ENCODE measurements at places on chromosomes 12 and 14.

DNA sequence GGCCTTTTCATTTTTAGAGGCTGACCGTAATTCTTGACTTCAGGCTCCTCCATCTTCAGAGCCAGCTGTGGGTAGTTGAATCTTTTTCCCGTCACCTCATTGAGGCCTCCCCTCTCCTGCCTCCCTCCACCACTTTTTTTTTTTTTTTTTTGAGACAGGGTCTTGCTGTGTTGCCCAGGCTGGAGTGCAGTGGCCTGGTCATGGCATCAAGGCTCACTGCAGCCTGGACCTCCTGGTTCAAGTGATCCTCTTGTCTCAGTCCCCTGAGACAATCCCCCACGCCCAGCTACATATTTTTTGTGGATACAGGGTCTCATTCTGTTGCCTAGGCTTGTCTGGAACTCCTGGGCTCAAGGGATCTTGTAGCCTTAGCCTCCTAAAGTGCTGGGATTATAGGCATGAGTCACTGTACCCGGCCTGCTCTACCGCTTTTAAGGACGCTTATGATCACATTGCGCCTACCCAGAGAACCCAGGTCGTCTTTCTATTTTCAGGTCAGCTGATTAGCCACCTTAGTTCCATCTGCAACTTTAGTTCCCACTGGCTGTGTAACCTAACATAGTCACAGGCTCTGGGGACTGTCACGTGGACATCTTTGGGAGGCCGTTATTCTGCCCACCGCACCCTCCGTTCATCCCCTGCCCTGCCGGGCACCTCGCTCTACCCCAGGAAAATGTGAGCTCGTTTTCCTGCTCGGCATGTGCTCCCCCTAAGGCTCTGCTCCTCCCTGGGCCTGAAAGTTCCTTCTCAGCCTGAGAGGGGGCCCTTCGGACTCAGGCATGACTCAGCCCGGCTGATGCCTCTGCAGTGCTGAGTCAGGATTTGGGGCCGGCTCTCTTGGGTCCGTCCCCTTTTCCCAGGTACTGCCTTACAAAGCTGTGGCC, 13.4 kb downstream of the TNFAIP2 start:
- DNase-seq = no peak

DNA sequence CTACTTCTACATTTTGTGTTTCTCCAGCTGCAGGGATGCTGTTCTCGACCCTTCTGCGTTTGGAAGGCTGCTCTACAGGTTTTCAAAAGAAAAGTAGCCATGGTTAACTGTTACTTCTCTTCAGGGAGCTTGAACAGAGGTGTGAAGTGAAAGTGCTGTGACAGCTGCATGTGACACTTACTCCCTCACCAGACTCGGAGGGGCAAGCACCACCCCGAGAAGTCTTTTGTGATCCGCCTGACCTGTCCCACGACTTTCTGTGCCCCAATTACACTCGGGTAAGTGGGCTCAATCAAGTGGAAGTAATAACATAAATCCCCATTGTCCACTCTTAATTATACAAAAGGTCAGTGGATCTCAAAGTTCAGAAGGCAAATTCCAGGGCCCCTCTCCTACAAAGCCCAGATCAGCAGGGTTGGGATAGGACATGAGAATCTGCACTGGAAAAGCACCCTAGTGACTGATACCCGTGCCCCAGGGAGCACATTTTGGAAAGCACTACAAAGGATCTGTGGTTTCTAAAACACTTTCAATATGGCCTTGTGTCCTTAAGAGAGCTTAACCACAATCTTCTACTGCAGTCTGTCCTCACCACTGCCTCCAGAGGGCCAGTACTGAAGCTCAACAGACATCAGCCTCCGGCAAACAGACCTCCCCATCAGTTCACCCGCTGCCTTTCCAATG, 11.5 kb downstream of the FICD start:
- DNase-seq = no peak

DNA sequence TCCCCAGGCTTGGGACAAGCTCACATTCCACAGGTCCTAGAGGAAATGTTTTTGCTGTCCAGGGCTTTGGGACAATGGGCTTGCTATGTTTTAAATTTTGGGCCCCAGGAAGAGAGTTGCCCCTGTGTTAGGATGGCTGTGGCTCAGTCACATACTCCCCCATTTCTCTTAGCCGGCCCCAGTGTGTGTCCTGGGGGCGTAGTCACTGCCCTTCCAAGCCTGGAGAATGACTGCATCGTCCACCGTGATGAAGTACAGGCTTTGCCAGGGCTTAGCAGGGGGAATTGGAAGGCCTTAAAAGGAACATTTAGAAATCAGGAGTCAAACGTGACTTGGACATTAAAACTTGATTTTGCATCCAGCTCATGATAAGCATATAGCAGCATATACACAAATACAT, 293.6 kb downstream of the CACNA1C start:
- DNase-seq = no peak

GRCh38 chr12:51839310-51839947, 9.1 kb downstream of the FIGNL2 start:
- no peak for DNase-seq

DNA sequence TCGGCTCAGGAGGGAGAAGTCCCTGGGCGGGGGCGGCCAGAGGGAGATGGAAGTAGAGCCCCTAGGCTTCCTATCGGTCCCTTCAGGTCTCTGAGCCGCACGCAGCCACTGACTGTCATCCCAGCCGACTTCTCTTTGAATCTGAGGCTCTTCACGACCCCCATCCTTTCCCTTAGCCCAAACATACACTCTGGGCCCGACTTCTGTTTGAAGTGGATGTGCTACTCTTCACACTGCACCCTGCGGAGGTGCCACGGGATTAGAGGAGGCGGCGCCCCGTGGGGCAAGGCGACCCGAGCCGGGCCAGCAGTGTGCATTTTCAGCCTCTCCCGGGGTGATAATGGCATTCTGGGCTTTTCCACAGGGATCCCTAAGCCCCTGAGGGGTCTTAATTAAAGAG, 6.0 kb upstream of the DACT1 start:
- no peak for DNase-seq

DNA sequence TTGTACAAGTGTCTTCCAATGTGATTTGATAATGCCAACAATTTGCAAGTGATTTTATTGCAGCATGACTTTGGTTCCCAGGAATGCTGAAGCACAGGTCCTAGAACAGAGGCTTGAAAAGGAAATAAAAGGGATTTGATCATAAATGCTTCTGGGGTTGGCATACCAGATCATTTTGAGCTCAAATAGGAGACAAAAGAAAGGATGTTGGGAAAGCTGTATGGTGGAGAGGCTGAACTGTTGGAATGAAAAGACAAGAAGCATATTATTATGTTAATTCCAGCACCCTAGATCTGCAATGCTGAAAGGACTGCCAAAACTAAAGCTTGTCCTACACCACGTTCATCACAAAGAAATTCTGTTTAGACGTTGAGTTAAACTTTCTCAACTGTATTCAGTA, 143.1 kb downstream of the BICD1 start:
- DNase-seq = no peak

DNA sequence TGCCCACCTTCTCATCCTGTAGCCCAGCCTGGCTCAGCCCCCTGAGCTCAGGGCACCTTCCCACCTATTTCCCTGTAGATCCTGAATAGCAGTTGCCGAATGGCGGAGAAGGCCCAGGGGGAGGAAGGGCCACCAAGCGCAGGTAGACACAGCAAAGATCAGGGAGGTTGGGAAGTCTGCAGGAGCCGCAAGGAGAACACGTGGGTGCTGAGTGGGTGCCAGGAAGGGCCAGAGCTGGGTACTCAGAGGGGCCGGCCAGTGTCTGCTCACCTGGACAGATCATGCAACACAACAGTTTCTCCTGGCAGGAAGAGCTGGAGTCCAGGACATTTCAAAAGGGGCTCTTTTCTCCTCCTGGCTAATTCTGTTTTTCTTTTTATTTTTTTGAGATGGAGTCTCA, 30.6 kb downstream of the CHGA start:
- no peak for DNase-seq

DNA sequence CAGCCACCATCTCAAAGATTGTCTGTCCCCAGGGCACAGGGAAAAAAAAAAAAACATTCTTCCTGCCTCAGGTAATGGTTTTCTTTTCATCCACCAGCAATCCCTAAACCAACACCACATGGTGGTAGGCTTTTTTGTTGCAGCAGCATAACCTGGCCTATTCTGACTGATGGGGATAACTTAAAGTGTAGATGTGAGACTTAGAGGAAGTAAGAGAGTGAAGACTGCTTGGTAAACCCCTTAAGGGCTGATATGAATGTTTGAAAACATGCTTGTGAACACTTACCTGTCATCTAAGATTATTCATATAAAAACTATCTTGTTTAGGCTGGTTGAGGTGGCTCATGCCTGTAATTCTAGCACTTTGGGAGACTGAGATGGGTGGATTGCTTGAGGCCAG, 130.2 kb upstream of the RAP1B start:
- no peak for DNase-seq

GRCh38 chr14:96792591-96792990, 4.6 kb upstream of the VRK1 start:
- no peak for DNase-seq

- no peak for DNase-seq
Observed at GRCh38 chr14:104392396-104393198, 187.0 kb upstream of the C14orf180 start.

DNA sequence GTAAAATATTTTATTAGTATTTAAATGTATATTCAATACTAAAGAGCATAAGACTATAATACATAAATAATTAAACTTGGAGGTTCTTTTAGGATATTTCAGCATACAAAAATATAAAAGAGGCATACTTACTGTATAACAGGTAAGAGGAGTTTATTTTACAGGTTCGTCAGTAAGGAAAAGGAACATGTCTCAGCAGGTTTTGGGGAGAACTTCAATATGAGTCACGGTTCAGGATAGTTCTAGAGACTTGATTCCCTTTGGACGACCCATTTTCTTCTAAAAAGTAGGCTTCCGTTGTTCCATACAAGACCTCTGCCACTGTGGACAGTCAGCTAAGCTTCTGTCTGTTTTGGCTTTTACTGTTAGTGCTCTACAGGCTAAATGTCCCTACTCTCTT, 181.1 kb downstream of the ALX1 start:
- no peak for DNase-seq

DNA sequence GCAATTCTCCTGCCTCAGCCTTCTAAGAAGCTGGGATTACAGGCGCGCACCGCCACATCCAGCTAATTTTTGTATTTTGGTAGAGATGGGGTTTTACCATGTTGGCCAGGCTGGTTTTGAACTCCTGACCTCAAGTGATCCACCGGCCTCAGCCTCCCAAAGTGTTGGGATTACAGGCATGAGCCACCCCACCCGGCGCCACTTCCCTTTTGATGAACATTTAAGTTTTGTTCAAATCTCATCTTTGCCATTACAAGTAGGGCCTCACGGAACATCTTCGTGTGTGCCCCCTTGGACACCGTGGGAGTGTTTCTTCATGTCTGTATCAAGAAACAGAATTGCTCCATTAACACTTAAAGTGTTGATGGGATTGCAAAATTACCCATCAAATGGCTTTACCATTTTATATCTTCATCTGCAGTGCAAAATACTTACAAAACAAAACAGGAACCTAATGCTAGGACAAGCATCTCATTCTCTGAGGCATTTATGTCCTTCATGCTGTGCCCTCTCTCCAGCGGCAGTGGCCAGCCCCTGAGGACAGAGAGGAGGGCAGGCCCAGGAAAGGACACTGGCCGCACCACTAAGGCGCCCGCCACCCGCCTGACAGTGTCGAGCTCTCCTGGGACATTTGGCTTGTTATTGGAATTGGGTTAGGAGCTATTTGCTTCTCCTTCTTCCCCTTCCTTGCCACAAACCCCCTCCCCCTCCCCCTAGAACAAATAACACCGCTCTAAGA, 61.7 kb downstream of the RFX4 start:
- no peak for DNase-seq

GRCh38 chr14:27688841-27689444, 1077.6 kb upstream of the FOXG1 start:
- no peak for DNase-seq

GRCh38 chr12:47736877-47737676, 11.8 kb upstream of the ENDOU start:
- no peak for DNase-seq

- DNase-seq = no peak
Observed at GRCh38 chr14:68649476-68650189, 143.2 kb downstream of the ZFP36L1 start.

DNA sequence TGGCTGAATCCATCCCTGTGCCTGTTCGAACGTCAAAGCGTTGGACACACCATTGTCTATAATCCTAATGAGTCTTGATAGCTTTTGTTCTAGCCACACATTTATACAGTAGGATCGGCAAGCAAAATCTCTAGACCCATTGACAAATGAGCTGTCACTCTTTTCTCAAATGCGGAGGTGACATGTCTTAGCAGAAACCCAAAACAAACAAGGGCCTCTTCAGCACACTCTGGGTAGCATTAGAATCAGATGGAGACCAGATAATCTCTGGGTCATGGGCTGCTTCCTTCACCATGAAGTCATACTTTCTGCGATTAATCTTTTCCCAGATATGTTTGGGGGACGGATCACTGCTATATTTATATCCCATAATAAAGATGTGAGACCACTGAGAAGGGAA, 100.2 kb downstream of the PLXNC1 start:
- DNase-seq = no peak

- no peak for DNase-seq
Observed at GRCh38 chr14:65962952-65963351, 523.2 kb upstream of the CCDC196 start.

DNA sequence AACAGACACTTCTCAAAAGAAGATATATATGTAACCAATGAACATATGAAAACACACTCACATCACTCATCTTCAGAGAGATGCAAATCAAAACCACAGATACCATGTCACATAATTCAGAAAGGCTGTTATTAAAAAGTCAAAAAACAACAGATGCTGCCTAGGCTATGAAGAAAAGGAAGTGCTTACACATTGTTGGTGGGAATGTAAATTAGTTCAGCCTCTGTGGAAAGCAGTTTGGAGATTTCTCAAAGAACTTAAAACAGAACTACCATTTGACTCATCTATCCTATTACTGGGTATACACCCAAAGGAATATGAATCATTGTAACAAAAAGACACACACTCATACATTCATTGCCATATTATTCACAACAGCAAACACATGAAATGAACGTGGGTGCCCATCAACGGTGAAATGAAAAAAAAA, 35.1 kb downstream of the EIF2S3B start:
- DNase-seq = no peak

DNA sequence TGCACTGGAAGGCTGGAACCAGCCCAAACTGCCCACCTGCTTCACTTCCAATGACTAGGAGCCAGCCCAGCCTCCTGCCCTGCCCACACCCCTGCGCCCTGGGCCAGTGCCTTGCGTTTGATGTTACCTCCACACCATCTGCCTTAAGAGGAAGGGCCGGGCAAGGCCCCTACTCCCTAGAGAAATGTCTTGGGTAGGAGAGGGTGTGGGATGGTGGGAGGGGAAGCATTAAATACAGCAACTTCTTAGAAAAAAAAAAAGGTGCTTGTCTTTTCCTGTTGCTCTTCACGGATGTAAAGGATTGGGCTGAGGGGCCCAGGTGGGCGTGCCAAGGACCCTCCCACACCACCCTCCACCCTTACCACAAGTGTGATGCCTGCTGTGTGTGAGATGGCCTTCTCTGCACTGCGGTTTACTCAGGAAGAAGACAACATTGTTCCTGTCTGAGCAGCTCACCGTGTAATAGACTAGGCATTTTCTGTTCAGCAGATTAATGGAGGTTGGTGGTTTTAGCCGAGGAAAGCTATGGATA, 99.9 kb downstream of the NINJ2 start:
- DNase-seq = peak; percentile 69
